CD4-positive, alpha-beta T cell treated with Interleukin-2 at 100 ng/mL for 4 hours (primary cell): ENCODE measurements at places on chromosomes 2 and 18.
A peak's percentile ranks its signal among the peaks of the same experiment; 100 is the strongest.

- no peak for DNase-seq
Measured at GRCh38 chr2:177633111-177633510, 240.5 kb downstream of the AGPS start.

DNA sequence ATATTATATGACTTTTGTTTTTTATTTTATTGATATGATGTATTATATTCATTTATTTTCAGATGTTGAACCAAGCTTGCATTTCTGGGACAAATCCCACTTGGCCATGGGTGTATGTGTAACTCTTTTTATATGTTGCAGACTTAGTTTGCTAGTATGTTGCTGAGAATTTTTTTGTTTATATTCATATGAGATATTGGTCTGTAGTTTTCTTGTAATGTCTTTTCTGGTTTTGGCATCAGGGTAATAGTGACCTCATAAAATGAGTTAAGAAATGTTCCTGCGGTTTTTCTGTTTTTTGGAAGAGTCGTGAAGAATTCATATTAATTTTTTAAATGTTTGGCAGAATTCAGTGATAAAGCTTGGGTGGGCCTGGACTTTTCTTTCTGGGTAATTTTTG lies 88.7 kb downstream of the ASB1 start:
- no peak for DNase-seq

GRCh38 chr2:186991766-186992417 lies 142.9 kb upstream of the ZSWIM2 start:
- no peak for DNase-seq

GRCh38 chr2:41720331-41721251 lies 327.2 kb upstream of the PKDCC start:
- no peak for DNase-seq

DNA sequence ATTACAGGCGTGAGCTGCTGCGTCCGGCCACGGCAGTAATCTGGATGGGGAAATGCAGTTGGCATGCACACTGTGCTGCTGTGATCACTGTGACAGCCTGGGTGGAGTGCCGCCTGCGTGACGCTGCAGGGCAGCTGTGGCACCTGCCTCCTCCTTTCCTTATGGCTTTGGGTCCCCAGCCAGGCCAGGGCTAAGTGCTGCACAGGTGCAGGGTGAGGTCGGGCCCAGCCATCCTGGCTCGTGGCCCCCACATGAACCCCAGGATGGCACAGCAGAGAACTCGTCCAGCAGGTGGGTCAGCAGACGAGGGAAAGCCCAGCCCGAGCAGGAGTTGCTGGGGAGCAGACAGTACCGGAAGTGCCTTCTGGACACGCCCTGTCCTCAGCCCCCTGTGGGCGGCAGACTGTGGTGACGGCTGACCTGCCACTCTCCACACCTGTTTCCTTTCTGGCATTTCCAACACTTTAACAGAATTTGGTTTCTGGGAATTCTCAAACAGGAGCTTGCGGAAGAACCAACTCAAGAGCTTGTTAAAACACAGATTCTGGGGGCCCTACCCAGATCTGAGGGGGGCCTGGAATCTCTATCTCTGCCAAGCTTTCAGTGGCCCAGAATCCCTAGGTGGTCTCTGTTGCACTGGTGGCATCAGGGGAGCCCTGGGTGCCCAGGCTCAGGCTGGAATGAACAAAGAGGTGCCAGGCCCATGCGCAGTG lies 16.9 kb downstream of the HS1BP3 start:
- no peak for DNase-seq

DNA sequence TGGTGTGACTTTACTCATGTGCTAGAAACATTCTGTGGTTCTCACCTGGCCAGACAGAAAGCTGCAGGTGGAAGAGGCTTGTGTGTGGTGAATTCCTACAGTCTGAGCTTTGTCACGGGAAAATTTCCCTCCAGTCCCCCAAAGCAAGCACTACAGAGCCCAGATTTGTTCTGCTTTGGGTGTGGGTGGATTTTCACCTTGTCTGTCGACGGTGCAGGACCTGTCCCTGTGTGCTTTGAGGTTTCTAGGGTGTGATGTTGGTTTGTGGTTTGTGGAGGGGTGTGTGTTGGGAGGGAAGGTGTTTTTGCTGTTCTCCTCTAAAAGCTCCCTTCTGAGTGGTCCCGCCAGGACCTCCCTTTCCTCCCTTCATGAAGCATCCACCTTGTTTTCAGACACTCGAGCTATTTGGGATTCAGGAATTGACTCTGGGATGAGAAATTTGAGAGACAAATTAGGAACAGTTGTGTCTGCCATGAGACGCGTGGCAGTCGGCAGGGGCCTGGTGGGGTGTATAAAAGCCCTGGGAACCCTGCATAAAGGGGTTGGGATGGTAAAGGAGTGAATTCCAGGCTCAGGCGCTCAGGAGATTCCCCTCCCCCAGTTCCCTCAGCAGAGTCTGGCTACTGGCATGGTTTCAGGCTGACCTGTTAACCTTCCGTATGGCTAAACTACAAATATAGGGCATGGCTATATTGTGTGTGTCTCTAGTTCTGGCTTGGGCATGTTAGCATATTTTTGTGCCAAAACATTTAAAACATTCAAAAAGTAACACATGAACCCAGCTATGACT lies 65.5 kb downstream of the DGKD start:
- DNase-seq = peak; percentile 72

GRCh38 chr2:214881647-214882202 lies 72.2 kb upstream of the BARD1 start:
- no peak for DNase-seq
